WTC11 (cell line): ENCODE measurements at places on chromosomes 12 and 14. TPM values are rescaled to one million over a fixed set of nuclear protein-coding genes. Genes with fewer than 3 reads are reported as not detected.

- DNase-seq, result no peak
- H3K27ac ChIP-seq, result no peak overlapping the region
- H3K4me1 ChIP-seq, result no peaks in the 10 kb centered on the region
Observed at GRCh38 chr12:127273626-127274025, 993.3 kb upstream of the TMEM132C start.

DNA sequence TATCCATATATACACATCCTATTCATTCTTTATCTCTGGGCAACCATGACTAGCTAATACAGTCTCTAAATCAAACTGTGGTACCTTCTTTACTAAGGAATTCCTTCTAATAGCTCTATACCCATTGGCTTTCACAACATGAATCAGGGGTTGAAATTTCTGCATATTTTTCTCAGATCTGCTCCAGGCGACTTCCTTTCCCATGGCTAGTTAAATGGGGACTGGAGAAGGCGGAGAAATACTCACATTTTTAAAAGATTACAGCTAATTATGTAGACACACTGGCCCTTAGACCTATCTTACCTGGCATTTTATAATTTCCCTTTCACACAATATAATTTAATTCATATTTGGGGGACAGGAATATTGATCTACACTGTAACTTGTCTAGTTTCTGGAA lies 1.1 kb upstream of the CDKN3 start:
- no peak overlapping the region for H3K27ac ChIP-seq
- no peak overlapping the region for H3K4me3 ChIP-seq
- peaks cover 11% of the 10 kb centered on the region; the same call in 1 of the 2 replicates for H3K27me3 ChIP-seq
- DNase-seq, result no peak

TMEM63C gene
- 3.6 to 8.8 TPM (median 6.0 TPM) in 3 replicates for total RNA-seq

AMN gene
- 2.4 to 3.0 TPM (median 2.8 TPM) in 3 replicates for total RNA-seq

GRCh38 chr12:25959071-25959961 lies 834 bp downstream of the RASSF8 start:
- H3K36me3 ChIP-seq, result peaks cover 24% of the 10 kb centered on the region
- peaks cover 40% of the 10 kb centered on the region for H3K4me1 ChIP-seq
- peak; percentile 57 for DNase-seq
- peaks cover 9% of the 10 kb centered on the region for H3K27me3 ChIP-seq
- H3K4me3 ChIP-seq, result peak overlapping the region; percentile 92
- H3K27ac ChIP-seq, result peak overlapping the region; percentile 83

DNA sequence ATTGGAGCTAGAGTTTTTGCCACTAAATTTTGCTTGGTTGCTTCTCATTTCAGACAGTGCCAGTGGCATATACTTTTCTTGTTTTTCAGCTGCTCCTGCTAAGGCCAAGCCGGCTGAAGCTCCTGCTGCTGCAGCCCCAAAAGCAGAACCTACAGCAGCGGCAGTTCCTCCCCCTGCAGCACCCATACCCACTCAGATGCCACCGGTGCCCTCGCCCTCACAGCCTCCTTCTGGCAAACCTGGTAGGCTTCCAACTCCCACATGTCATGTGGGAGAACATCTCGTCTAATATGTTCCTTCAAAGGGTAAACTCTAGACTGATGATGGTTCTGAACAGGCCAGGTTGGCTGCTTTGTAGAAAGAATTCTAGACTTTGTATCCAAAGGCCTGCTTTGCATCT lies 11.0 kb downstream of the DLST start:
- no peak for DNase-seq
- peaks cover 12% of the 10 kb centered on the region for H3K4me1 ChIP-seq
- H3K4me3 ChIP-seq, result no peak overlapping the region
- H3K27me3 ChIP-seq, result no peaks in the 10 kb centered on the region
- H3K27ac ChIP-seq, result no peak overlapping the region

CCDC196 gene
- not detected in 3 replicates for total RNA-seq

DNA sequence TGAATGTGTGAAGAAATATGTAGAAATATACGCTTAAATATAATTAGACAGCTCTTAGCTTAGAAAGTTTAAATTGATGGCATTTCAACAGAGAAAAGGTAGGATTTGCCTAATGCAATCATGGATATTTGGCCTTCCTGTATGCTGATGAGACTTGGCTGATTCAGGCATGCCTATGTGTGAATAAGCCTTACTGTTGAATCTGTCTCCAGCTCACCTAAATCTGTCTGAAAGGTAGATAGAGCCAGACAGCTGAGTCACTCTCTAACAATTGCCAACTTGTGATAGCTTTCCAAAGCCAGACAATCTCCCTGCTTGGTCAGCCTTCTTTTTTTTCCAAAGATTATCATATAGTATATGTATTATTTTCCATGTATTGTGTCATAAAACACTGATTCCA lies 92.8 kb upstream of the FLRT2 start:
- H3K27me3 ChIP-seq, result no peaks in the 10 kb centered on the region
- no peak overlapping the region for H3K27ac ChIP-seq
- DNase-seq, result no peak
- H3K4me1 ChIP-seq, result no peaks in the 10 kb centered on the region

- no peak overlapping the region for H3K27ac ChIP-seq
- peaks cover 42% of the 10 kb centered on the region for H3K36me3 ChIP-seq
- H3K4me3 ChIP-seq, result no peak overlapping the region
- peaks cover 1% of the 10 kb centered on the region; the same call in 1 of the 2 replicates for H3K4me1 ChIP-seq
- no peak for DNase-seq
- H3K27me3 ChIP-seq, result no peaks in the 10 kb centered on the region; the same call in 1 of the 2 replicates
Observed at GRCh38 chr14:101065246-101065645, 161.7 kb upstream of the RTL1 start.

GRCh38 chr14:44168566-44168965 lies 338.5 kb downstream of the FSCB start:
- H3K4me3 ChIP-seq, result no peak overlapping the region
- H3K4me1 ChIP-seq, result peaks cover 6% of the 10 kb centered on the region; the same call in 1 of the 2 replicates
- no peak for DNase-seq

DNA sequence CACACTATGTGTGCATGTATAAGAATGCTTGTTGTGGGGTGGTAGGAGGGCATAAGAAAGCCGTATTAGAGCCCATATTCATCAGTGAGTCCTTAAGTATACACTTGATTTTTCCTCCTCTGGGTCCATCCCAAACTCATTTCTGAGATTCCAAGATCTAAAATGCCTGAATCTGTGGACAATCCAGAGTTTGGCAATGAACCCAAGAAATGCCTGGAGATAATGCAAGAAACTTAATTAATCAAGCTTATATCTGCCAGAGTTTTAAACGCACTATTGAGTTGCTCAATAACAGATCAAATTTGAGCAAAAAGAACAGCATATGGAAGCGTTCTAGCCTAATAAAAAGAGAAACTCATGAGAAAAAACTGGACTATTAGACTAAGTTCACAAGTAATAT lies 143.4 kb upstream of the NAV3 start:
- no peak for DNase-seq
- no peaks in the 10 kb centered on the region for H3K36me3 ChIP-seq
- H3K4me1 ChIP-seq, result peaks cover 8% of the 10 kb centered on the region
- no peak overlapping the region for H3K4me3 ChIP-seq

GRCh38 chr14:63770187-63770807 lies 42.4 kb upstream of the SGPP1 start:
- no peak overlapping the region for H3K4me3 ChIP-seq
- H3K4me1 ChIP-seq, result no peaks in the 10 kb centered on the region
- no peaks in the 10 kb centered on the region for H3K27me3 ChIP-seq
- no peaks in the 10 kb centered on the region for H3K36me3 ChIP-seq
- no peak overlapping the region for H3K27ac ChIP-seq

GRCh38 chr12:79414252-79414651 lies 276.5 kb downstream of the PAWR start:
- no peaks in the 10 kb centered on the region for H3K36me3 ChIP-seq
- H3K27ac ChIP-seq, result peak overlapping the region; percentile 14
- peaks cover 50% of the 10 kb centered on the region for H3K4me1 ChIP-seq
- no peak overlapping the region for H3K4me3 ChIP-seq

DNA sequence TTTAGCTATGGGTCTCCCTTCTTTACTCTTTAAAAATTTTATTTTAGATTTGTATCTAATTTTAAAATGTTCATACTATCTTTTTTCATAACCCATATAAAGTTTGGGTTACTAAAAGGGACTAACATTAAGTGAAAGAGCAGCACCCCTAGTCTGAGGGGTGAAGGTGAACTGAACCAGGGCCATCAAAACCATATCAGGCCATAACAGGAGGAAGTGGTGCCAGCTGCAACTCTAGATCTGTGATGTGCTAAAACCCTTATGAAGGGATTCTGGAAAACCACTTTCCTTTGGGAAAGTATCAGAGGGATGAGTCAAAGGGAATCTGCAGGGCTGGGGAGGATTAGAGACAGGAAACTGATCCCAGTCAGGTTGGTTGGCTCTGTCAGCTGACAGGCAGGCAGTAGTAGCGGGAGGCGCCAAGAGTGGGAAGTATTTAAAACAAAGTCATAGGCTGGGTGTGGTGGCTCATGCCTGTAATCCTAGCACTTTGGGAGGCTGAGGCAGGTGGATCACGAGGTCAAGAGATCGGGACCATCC lies 162.5 kb downstream of the PPM1H start:
- no peak for DNase-seq
- no peaks in the 10 kb centered on the region; the same call in 1 of the 2 replicates for H3K36me3 ChIP-seq
- peaks cover 33% of the 10 kb centered on the region for H3K4me1 ChIP-seq
- no peaks in the 10 kb centered on the region for H3K27me3 ChIP-seq

DNA sequence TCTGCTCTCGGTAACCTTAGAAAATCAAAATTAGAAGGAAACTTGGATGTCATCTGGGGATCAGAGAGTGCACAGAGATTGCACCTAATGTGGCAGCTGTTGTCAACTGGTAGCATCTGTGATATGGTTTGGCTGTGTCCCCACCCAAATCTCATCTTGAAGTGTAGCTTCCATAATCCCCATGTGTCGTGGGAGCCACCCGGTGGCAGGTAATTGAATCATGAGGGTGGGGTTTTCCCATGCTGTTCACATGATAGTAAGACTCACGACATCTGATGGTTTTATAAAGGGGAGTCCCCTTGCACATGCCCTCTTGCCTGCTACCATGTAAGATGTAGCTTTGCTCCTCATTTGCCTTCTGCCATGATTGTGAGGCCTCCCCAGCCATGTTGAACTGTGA lies 127.7 kb upstream of the SRRM4 start:
- no peak overlapping the region for H3K27ac ChIP-seq
- DNase-seq, result peak; percentile 43
